ENCODE measurements at places on chromosomes 2 and 18.
A peak's percentile ranks its signal among the peaks of the same experiment; 100 is the strongest.

DNA sequence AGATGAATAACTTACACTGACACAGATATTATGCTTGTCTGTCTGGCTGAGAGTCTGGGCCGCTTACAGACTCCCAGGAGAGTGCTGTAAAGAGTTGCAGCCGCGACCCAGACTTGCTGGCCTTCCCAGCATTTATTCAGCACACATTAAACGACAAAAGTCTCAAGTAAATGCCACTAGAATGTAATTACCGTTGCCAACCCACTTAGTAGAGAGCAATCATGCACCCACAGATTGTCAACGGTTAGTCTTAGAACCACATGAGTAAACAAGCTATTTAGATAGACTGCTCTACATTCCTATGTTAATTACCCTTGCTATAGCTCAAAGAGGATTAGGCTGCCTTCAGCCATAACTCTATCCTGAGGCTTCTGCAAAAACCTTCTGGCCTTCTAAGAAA is 47.8 kb upstream of the C2orf74 start:
- DNase-seq = no peak

DNA sequence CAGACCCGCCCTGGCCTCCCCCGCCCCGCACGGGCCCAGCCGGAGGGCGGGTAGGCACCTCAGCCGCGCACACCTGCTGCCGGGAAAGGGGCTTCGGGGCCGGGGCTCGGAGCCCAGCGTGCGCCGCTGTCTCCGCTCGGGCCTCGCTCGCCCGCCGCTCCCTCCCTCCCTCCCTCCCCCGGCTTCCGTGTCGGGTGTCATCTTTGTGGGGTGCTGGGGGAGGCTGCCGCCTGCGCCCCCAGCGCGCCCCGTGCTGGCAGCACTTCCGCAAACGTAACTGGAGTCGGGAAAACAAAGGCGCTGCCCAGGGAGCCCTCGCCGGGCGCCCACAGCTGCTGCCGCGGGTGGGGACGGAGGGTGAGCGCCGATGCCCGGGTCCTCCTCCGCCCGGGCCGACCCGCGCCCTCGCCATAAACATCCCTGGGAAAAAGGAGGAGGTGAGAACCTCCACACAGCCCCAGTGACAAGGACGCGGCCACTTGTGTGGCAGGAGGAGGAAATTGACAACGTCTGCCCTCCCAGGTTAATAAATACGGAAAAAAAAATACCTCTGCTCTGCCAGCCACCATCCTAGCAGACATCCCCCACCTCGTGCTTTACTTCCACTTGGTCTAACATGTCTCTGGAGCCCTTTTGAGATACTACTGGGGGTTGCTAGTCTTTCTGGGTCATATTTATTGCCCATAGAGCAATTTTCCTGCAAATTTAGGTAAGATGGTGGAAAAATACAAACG is 550 bp downstream of the MFSD6 start:
- no peak for DNase-seq

GRCh38 chr2:230205721-230206120 is 14.1 kb downstream of the SP110 start:
- no peak for DNase-seq

GRCh38 chr2:12737738-12738485 is 21.2 kb downstream of the TRIB2 start:
- no peak for DNase-seq

GRCh38 chr2:239519089-239519920 is 118.5 kb upstream of the HDAC4 start:
- no peak for DNase-seq

DNA sequence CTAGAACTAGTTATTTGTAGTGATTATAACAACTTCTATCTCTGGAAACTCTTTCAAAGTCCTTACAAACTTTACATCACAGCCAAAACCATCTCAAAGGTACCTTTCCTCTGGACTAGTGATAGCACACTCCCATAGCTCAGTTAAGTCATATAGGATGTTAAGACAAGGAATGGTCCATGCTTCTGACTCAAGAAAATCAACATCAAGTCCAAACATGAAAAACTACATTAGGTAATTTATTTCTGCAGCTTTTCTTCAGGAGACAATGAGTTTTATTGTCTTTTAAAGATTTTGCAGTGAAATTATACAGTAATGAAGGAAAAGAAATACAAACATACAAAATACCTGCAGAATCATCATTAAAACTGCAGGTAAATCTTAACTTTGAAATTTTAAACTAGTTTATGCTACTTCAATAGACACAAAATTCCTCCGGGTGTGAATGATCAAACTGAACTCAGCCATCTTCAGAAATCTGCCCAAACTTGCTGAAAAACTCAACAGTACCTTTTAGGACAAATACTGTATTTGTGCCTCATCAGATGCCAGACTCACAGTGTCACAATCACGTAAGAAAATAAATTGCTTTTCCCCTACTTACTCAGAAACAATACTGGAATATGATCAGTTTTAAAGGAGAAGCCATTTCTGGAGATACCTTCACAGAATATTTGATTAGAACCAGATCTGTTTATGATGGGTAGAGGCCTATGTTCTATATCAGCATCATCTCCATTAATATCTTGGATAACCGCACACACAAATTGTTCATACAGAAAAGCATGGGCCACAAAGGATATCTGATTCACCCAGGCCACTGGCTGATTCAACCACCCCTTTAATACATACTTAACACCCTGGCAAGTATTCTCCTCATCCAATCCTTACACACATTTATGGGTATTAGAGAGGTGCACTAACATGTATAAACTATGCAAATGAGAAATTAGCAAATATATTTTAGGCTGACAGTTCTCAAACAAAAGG is 2.6 kb downstream of the TMEM131 start:
- no peak for DNase-seq

- DNase-seq = no peak
These were observed 142.6 kb upstream of the ALKAL2 start for GRCh38 chr2:430291-431040.

DNA sequence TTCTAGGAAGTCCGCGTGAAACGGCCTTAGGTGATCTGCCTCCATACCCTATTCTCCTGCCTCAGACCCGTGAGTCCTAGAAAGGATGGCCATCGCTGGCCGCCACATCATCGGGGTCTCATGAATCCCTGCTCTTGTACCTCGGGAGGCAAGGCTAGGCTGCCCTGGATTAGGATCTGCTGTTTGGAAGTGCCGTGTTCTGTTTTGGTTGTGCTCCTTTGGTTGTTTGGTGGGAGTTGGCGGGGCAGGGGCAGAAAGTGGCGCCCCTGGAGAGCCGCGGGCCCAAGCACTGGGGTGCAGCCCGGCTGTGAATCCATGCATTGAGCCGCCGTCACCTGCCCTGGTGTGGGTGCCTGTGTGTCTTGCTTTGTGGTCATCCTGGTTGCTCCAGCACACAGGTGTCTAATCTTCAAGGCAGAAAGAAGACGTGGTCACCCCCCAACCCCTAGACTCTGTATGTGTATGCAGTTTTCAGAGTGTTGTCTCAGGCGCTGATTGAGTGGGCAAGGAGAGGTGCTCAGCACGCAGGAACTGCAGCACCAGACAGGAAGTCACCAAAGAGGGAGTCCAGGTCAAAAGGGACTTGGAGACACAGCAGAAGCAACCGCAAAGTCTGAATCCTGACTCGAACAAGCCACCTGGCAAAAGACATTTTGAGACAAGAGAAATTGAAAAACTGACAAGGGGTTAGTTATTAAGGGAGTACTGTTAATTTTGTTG is 80.0 kb upstream of the LDLRAD4 start:
- no peak for DNase-seq

GRCh38 chr18:31516437-31516836 is 18.5 kb downstream of the DSG2 start:
- DNase-seq = no peak

GRCh38 chr2:189798312-189799029 is 14.2 kb downstream of the PMS1 start:
- DNase-seq = peak; percentile 64

GRCh38 chr2:181656450-181657291 is at the start of gene CERKL:
Gene CERKL, minus strand, starts transcription at chr2:181657105. Its CDS starts 99 bp downstream, at chr2:181657006.
- DNase-seq = no peak

DNA sequence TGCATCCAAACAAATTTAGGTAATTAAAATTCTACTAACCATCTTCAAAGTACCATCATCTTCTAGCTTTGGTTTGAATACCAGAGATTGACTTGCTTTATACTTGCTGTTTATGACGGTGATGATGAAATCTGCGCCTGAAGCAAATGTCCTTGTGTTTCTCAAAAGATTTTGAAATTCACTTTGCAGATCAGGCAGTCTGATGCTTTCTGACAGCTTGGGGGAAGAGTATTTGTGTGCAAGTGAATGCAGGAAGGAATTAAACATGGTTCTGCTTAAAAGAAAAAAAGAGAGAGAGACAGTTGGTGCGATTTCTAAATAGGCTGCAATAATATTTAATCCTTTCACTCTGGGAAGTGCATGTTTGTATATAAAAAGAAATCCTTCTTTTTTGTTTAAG is 29.6 kb downstream of the CSRNP3 start:
- no peak for DNase-seq

- no peak for DNase-seq
These were observed 368.0 kb upstream of the DLGAP1 start for GRCh38 chr18:4823091-4823490.

DNA sequence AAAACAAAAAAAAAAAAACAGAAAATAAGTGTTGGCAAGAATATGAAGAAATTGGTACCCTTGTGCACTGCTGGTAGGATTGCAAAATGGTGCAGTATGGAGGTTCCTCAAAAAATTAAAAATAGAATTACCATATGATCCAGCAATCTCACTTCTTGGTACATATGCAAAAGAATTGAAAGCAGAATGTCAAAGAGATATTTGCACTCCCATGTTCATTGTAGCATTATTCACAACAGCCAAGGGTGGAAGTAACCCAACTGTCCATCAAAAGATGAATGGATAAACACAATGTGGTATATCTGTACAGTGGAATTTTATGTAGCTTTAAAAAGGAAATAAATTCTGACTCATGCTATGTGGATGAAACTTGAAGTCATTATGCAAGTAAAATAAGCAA is 72.8 kb upstream of the POU3F3 start:
- DNase-seq = no peak

DNA sequence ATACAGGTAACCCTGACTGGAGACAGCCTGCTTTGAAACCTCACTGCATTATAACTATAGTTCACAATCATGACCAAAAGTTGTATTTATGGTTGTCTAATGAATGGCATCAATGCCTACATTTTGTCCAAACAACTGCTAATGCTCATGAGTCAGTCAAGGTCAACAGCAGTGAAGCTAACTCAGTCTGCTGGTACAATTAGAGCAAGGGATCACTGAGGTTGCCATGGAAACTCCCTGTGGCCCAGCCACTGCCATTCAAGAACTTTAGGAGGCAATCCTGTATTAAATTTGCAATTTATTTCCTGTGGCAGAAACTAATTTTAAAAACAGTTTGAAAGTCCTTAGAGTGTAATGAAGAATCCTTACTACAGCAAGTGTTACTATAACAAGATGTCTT is 185.1 kb upstream of the SMAD7 start:
- peak; percentile 42 for DNase-seq

- no peak for DNase-seq
These were observed 25.0 kb downstream of the WIPF1 start for GRCh38 chr2:174572556-174572955.

- DNase-seq = no peak
These were observed 219.5 kb downstream of the BCL2 start for GRCh38 chr18:63099848-63100629.

DNA sequence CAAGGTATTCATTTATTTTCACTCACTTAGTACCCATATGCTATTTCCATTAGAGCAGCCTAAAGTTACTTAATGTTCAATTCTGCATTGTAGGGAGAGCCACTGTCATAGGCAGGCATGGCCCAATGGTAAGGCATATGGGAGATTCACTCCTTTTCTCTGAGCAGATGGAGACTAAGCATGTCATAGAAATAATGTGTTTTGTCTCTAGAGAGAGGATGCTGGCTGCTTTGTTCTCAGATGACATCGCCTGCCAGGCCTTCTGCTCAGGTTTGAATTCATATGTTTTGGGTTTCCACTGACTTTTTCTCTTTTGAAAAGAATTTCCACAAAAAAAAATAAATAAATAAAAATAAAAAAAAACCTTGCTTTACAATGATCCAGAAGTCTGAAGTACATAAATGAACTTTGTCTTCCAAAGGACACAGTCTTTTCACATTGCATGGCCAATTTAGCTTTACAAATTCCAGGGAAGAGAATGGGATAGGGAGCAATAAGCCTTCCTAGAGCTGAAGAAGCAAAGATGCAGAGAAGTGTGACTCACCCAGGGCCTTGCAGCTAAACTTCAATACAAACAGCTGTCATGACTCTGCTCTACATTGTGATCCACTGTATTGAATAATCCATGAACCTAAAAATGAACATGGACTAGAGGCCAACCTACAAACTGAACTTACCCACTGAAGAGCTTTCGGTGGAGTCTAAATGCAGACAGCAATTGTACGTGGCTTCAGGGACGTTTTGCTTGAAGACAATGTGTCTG is 422.5 kb downstream of the CMPK2 start:
- no peak for DNase-seq

- no peak for DNase-seq
These were observed 335.1 kb downstream of the CYRIA start for GRCh38 chr2:16330571-16330970.

GRCh38 chr2:50645346-50645745 is 386.6 kb downstream of the NRXN1 start:
- no peak for DNase-seq

- DNase-seq = no peak
These were observed 163.9 kb downstream of the DDX1 start for GRCh38 chr2:15755528-15755927.

- no peak for DNase-seq
These were observed 60.7 kb upstream of the ARHGAP28 start for GRCh38 chr18:6668836-6669235.

DNA sequence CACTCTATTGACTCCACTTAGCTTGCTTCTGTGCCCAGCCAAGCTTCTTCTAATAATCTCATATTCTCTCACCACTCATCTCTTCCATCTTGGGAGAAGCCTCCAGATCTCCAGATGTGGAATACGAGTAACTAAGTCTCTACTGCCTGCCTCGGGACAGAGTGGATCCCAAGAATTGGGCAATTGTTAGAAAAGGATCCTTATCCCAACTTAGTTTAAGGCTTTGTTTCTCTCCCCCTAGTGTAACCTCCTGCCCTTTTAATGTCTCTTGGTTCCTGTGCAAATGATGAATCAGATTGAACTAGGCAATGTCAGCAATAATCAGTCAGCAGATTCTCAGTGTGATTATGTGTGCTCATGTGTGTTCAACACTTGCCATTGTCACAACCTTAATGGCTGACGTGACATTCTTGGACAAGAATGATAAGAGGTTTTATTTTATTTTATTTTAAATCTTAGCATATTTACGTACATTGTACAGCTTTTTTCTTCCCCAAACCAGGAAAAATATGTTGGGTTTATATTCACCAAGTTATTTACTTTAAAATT is 59.7 kb downstream of the MYO3B start:
- no peak for DNase-seq

DNA sequence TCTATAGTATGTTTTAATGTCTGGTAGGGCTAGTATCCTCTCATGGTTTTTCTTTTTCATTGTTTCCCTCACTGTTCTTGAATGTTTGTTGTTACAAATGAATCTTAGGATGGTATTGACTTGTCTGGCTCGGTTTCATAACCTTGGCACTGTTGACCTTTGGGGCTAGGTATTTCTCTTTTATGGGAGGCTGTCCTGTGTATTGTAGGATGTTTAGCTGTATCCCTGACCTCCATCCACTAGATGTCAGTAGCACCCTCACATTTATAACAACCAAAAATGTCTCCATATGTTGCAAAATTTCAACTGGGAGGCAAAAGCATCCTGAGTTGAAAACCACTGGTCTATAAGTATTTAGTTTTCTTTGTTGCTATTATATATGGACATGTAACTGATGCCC is 7.0 kb upstream of the AOX1 start:
- peak; percentile 33 for DNase-seq

Measured in HFFc6 (cell line).